Vagina (tissue), 2 donors: ENCODE measurements at places on chromosomes 13 and 19. TPM values are rescaled to one million over a fixed set of nuclear protein-coding genes. Genes with fewer than 3 reads are reported as not detected.

PRODH2 gene
- total RNA-seq: not detected

GRCh38 chr19:18322318-18322758, 538 bp downstream of the LSM4 start:
- H3K36me3 ChIP-seq: no peaks in the 10 kb centered on the region
- peak overlapping the region; percentile 73 for H3K4me3 ChIP-seq
- H3K27me3 ChIP-seq: no peaks in the 10 kb centered on the region
- H3K4me1 ChIP-seq: peaks cover 40% of the 10 kb centered on the region
- DNase-seq: no peak
- H3K27ac ChIP-seq: peak overlapping the region; percentile 89

RNF225 gene
- total RNA-seq: 0.98 TPM

DNA sequence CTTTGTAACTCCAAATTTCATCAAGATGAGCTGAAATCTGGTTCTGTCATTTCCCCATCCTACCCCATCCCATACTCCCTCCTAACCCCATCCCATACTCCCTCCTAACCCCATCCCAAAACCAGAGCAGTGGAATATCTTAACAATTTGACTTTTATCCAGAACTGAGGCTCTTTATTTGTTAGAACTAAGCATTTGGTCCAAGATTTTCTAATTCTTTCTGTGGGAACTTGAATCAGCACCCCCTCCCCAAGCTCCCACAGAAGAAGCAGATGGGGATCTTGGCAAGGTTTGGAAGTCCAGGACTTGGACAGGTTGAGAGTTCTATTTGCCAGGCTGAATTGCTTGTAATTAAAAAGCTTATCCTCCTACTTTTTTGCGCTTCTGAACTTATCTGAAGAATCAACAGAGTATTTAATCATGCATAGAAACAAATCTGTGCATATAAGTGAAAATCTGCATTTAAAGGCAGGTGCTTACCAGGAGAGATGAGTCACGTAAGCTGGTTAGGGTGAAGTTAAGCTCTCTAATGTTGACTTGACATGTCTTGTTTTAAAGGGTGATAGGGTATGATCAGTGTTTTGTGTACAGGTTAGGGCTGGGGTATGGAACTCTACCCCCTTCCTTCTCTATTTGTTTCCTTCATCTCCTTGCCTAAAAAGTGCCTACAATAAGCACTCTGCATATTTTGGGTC, 111.1 kb downstream of the COG6 start:
- H3K4me1 ChIP-seq: peaks cover 32% of the 10 kb centered on the region
- no peak overlapping the region for H3K27ac ChIP-seq
